ENCODE measurements at places on chromosomes 2 and 18.

- DNase-seq = no peak
These were observed 7.3 kb upstream of the PRLH start for GRCh38 chr2:237558961-237559641.

- DNase-seq = no peak
These were observed 122.5 kb downstream of the SLC39A10 start for GRCh38 chr2:195779491-195779890.

DNA sequence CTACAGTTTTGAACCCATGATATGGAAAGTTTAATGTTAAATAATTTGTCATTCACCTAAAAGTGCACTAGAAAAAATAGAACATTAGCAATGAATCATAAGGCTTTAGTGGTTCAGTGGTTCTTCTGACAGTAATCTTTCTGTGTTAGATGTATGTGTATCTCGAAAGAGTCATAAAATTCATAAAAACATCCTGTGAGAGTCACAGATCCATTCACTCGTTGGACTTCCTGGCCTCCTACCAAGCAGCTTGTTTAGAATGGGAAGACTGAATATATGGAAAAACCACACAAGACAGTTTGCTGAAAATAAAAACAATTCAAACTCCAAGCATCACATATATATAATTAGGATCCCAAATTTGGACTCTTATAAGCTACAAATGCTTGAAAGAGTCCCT is 34.8 kb downstream of the ADNP2 start:
- no peak for DNase-seq

DNA sequence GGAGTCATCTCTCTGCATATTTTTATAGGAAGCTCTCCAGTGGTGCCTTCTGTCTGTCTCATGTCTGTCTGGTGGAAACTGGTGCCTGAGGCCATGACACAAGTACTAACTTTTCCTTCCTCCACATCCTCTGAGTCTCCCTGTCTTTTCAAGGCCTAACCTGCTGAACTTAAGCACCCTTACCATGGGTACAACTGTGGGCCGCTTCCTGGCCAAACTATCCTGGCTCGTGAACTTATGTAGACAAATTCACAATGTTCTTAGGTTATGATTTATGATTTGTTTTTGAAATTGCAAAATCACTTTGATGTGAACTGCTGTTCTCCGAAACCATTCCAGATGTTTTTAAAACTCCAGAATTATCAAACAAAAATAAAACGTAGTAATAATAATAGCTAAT is 804.5 kb upstream of the POU3F3 start:
- no peak for DNase-seq

- no peak for DNase-seq
These were observed 12.7 kb upstream of the SCN1A start for GRCh38 chr2:166140475-166140874.

- no peak for DNase-seq
These were observed 95.9 kb downstream of the MAP4K4 start for GRCh38 chr2:101793277-101793969.

DNA sequence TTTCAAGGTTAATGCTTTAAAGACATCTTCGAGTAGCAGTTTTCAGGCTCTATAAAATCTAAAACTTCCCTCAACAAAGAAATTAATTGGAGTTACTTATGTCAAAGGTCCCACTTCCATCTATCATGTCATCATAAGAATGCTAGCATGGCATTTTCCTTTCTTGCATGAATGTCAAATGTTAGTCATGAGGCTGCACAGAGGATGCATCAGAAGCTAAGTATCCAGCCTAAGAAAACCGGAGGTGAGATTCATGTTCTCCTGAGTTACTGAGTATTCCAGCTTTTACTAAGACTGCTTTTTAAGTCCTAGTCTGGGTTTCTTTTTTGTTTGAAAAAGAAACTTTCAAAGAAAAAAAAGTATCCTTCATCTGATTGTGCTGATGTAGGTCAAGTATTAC is 130.6 kb upstream of the CDH19 start:
- DNase-seq = no peak

DNA sequence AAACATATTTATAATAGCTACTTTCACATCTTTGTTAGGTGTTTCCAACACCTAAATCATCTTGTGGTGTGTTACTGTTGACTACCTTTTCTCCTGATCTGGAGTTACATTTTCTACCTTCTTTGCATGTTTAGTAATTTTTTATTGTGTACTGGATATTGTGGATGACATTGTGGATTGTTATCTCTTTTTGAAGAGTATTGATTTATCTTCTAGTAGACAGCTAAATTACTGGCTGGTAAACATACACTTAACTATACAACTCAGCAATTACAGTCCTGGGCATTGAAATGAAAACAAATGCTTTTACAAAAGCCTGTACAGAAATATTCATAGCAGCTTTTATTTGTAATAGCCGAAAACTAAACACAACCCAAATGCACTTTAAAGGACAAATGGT is 150.8 kb downstream of the PTRHD1 start:
- peak; percentile 86 for DNase-seq

- no peak for DNase-seq
These were observed 68.6 kb upstream of the SMIM21 start for GRCh38 chr18:75496151-75496550.

- no peak for DNase-seq
These were observed 6.6 kb downstream of the GALNT5 start for GRCh38 chr2:157264099-157264498.

GRCh38 chr2:197993830-197994229 is 189.4 kb downstream of the PLCL1 start:
- DNase-seq = no peak

DNA sequence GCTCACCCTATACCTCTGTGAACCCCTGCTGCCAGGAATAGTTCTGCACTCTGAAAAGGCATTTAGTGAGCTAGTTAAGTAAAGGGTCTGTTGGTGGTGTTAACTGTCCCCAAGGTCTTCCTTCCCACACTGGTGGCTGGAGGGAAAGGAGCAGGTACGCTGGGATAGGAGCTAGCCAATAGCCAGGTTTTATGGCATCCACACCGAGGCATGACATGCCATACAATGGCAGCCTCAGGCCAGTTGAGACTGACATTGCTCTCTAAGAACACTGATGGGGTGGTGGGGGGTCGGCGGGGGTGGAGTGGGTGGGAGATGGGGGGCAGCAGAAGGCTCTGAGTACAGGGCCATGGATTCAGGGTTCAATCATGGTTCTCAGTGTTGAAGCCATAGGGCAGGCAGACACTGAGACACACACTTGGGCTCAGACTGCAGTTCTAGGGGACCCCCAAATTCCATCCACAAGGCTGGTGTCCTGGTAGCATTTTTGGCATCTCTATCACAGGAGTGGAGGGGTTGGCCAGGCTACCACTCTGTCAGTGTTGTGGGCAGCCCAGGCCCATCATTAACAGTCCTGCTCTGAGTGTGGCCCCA is 136.0 kb downstream of the CTIF start:
- DNase-seq = no peak

Measured in NCI-H1930 (cell line).